ENCODE measurements at places on chromosomes 4 and X. TPM values are rescaled to one million over a fixed set of nuclear protein-coding genes. Genes with fewer than 3 reads are reported as not detected.

Gene TMEM271
- total RNA-seq: not detected

DNA sequence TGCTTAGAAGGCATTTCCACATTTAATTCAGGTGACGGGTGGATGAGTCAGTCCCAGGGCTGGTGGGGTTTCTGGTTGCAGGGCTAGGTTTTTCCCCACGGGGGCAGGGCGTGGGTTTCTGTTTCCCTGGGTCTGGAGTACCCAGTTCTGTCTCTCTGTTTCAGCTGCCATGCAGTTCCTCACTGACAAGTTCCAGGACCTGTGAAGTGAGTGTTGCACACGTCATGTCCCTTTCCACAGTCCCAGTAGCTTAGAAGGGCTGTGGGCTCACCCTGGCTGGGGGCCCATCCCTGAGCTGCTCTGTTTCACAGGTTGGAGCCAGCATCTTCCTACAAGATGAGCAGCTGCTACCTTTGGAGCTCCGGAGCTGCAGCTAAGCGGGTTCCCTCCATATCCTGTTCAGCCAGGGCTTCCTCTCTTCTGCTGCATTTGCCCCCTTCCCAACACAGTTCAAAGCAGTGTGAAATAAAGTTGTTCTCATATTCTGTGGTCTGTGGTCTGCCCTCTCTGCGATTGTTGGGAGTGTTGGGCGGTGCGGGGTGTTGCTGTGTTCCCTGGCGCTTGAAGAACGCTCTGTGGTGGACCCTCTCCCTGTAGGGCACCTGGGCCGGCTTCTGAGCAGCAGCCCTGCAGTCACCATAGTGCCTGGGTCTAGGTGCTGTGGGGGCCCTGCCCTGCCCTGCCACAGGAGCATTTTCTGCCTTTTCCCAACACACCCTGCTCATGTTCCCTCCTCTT lies 3.9 kb downstream of the LOC101059915 start:
- DNase-seq: no peak

GRCh38 chr4:139763672-139764071 lies 98.1 kb downstream of the MGST2 start:
- no peak for DNase-seq

DNA sequence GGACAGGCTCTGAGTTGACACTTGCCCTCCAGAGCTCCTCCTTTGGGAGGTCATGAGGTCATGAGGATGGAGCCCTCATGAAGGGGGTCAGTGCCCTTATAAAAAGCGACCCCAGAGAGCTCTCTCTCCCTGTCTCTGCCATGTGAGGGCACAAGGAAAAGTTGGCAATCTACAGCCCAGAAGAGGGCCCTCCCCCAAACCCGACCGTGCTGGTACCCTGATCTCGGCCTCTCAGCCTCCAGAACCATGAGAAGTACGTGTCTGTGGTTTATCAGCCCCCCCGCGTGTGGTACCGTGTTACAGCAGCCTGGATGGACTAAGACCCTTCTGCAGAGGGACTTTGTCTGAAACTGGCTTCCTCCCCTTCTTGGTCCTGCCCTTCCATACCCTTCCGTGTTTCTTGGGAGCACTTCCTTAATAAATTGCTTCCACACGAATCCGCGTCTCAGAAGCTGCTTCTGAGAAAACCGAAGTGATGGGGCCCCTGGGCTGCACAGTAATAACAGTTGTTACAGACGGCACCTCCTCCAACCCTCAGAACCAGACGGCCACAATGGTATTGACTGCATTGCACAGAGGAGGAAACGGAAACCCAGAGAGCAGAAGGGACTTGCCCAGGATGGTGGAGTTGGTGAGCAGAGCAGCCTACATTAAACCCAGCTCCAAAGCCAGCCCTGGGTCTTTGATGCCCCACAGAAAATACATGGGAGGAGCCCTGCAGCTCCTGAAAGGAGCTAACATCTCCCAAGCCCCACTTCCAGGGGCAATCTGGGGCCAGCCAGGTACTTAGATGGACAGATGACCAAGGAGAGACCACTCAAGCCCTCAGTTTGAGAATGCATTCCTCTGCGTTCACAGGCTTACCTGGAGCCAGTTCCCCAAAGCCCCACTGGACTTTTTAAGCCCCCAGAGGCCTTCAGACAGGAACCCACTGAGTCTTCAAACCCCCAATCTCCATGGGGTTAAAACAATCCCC lies 242.7 kb downstream of the BCOR start:
- no peak for DNase-seq

GRCh38 chrX:153471663-153472280 lies 1.4 kb upstream of the HAUS7 start:
- no peak for DNase-seq

DNA sequence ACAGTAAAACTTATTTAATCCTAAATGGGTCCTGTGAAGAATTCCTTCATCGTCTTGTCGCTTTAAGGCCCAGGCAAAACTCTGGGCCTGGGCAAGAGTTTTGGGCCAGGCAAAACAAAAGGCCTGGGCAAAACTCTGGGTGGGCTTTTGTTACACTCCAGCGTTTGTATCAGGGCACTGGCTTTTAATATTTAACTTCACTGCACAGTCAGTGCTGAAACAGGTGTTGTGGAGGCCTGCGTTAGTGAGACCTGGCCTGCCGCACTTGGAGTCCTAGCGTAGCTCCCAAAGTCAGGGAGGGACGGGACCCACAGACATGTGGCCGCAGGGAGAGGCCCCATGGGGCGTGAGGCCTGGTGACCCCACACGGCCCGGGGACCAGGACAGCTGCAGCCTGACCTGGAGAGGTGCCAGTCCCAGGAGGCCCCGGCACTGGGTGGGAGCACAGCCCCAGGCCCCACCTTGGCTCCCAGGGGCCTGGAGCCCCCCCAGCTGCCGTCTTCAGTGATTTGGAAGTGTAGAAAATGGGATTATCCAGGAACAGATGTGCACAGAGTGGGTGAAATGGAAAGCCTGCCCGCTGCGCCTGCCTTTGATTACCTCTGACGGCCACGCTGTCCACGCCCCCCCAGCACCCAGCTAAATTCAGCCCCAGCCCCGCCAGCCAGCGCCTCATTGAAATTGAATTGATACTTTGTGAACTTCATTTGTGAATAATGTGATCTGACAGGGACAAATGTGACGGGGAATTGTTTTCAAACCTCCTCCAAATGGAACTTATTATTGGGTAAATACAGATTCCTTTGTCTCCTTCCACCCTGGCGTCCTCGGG lies 132.9 kb upstream of the NKX1-1 start:
- no peak for DNase-seq

Gene TCEAL5
- total RNA-seq: 0.35 TPM

Gene DDIT4L
- not detected for total RNA-seq

- no peak for DNase-seq
Observed at GRCh38 chr4:39363773-39364393, 2.3 kb downstream of the RFC1 start.

DNA sequence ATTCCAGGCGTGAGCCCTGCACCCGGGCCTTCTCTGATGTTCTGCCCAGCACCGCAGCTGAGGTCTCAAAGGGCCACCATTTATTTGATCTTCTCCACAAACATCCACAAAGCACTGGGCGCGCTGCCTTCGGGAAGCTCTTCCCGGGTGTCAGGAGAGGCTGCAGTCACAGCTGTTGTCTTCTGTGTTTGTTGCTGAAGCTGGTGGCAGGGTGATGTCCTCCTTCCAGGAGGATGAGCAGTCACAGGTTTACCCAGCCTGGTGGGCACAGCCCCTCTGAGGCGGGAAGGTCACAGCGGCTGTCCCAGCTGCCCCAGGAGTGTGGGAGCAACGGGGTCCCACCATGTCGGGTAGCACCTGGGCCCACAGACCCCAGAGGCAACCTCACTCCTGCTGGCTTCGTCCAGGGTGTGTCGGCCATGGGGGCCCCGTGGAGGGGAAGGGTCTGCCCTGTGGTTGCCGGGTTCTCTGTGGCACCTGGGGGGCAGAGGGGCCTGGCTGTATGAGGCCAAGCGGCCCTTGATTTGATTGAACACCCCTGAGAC lies 27.6 kb downstream of the FGFRL1 start:
- no peak for DNase-seq

- DNase-seq: peak; percentile 27
Observed at GRCh38 chr4:172892300-172892699, 276.3 kb upstream of the GALNT7 start.

DNA sequence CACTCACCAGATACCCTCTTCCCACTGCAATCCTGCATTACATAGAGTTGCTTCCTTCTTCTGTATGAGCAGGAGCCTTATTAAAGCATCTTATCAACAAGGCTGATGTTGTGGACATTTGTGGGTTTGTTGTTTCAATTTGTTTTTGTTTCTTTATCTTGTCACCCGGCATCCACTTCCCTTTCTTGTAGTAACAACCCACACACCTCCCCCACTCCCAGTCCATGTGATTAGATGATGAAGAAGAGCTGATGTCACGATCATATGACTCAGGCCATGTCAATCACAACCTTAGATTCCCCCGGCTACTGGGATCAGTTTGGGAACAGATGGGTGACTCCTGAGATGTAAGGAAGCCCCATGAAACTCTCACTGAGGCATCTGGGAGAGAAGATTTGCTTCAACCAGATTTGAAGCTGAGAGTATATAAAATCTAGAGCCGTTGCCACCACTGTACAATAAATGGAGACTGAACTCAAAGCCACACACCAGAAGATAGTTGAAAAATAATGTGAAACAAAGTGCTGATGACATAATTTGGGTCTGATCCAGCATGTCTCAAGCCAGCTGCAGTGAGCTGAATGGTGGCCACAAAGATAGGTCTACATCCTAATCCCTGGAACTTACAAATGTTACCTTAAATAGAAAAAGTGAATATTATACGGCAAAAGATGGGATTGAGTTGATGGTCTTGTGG lies 34.1 kb upstream of the SRD5A3 start:
- no peak for DNase-seq

Gene ABLIM2
- total RNA-seq: 11.5 TPM

- no peak for DNase-seq
Observed at GRCh38 chr4:48337731-48338130, 3.6 kb upstream of the SLAIN2 start.

Gene GUCY1B1
- 5.8 TPM for total RNA-seq

Gene CLCN4
- total RNA-seq: 1.2 TPM

Gene PNCK
- 1.9 TPM for total RNA-seq

Gene FANCB
- total RNA-seq: 4.3 TPM

Gene KLHL13
- 3.0 TPM for total RNA-seq

DNA sequence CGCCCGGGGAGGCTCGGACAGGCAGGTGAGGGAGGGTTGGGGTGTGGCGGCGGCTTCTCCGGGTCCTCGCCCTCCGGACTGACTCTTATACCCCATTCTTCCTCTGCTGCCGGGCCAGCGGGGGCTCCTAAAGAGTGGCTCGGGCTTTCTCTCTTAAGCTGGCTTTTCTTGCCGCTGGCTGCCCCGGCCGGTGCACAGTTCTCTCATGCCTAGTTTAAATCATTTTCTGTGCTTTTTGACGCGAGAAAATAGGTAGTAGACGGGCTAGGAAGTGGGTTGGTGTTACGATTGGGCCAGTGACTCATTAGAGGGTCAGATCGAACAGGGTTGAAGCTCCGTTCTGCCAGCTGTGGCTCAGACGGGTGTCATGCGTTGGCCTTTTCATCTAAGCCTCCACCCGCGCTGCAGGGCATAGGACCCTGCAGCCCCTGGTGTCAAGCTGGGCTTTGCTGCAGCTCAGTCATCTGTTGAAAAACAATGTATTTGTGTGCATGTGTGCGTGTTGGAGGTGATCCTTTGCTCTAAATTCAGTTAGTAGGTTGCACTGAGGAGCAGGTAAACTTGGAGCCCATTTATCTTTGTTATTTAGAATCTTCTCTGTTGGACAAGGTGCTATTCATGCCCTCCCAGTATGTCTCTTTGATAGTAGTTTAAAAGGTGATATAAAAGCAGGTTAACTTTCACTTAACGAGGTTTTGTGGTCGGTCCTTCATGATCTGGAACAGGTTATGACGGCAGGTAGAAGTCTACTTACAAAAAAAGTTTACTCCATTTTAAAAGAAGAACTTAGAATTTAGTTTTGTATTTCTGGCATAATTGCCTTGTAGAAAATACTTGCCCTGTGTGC lies 802 bp downstream of the BMP2K start:
- peak; percentile 62 for DNase-seq

DNA sequence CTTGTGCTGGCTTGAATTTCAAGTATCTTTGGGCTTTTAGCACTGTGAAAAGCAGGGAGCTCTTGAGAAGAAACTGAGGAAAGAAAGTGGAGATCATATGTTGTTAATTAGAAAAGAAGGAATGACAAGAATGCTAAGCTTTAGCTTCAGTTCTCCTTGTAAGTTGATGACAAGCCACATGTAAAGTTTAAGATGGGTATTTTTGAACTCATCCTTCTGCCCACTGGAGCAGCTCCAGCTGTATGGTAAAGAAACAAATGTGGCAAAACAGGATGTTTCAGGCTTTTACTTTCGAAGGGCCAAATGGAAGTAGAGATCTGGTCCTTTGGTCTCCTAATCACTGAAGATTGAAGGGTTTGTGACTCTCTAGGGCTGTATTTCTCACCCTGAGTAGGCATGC lies 137.8 kb downstream of the GUCY2F start:
- no peak for DNase-seq

Measured in colonic mucosa (tissue), 4 donors.